ENCODE measurements at places on chromosomes 1 and 21. TPM values are rescaled to one million over a fixed set of nuclear protein-coding genes. Genes with fewer than 3 reads are reported as not detected.

Gene CELA2A
- total RNA-seq = not detected

Gene TCHH
- 0.27 TPM for total RNA-seq

Gene ITLN2
- not detected for total RNA-seq

Gene AMY1A
- not detected for total RNA-seq

Gene ALPL
- total RNA-seq = 4.4 TPM

Gene KCTD3
- 80.5 TPM for total RNA-seq

Gene MOB3C
- 5.2 TPM for total RNA-seq

Gene SLC44A3
- total RNA-seq = 3.0 TPM

Gene OBSCN
- total RNA-seq = 52.9 TPM

Gene SLAMF6
- total RNA-seq = not detected

Gene UMODL1
- 0.09 TPM for total RNA-seq

Gene UBR4
- 117 TPM for total RNA-seq

Gene CFAP107
- total RNA-seq = 0.91 TPM

Gene LY9
- total RNA-seq = not detected

Gene TSTD1
- total RNA-seq = 21.6 TPM

Gene DHRS3
- total RNA-seq = 23.6 TPM

Gene UROD
- 36.8 TPM for total RNA-seq

Gene ATP6V1G3
- total RNA-seq = not detected

Gene IL20
- not detected for total RNA-seq

Gene SLC26A9
- not detected for total RNA-seq

Gene KRTAP19-1
- not detected for total RNA-seq

Gene BMP8B
- total RNA-seq = 1.5 TPM
